Camera-type eye (tissue), 1 donor: ENCODE measurements at places on chromosomes 6 and 20. TPM values are rescaled to one million over a fixed set of nuclear protein-coding genes. Genes with fewer than 3 reads are reported as not detected.

Gene RAET1E
- total RNA-seq: 0.22 TPM

Gene PRSS16
- 0.66 TPM for total RNA-seq

Gene PRPH2
- 147 TPM for total RNA-seq

Gene PSORS1C1
- total RNA-seq: 0.22 TPM

Gene C6orf62
- total RNA-seq: 102 TPM

Gene BTBD3
- 134 TPM for total RNA-seq

Gene TRAPPC3L
- total RNA-seq: 0.38 TPM

Gene GSTA1
- total RNA-seq: 2.0 TPM

Gene SNRPB
- total RNA-seq: 85.3 TPM

Gene MAFB
- total RNA-seq: 13.4 TPM

Gene C6orf163
- 8.0 TPM for total RNA-seq

Gene ADGRB3
- total RNA-seq: 45.9 TPM

Gene MOCS1
- total RNA-seq: 20.8 TPM

Gene IL17F
- not detected for total RNA-seq

Gene SLC22A23
- total RNA-seq: 27.3 TPM

Gene MCM8
- total RNA-seq: 14.3 TPM

Gene THEMIS
- total RNA-seq: 0.22 TPM

Gene MACROD2
- total RNA-seq: 65.6 TPM

Gene THBD
- 14.5 TPM for total RNA-seq

Gene OOEP
- not detected for total RNA-seq

Gene PROKR2
- not detected for total RNA-seq

Gene PRDM1
- 74.7 TPM for total RNA-seq

Gene MMP24
- 15.1 TPM for total RNA-seq

Gene HIVEP1
- 36.8 TPM for total RNA-seq

Gene VWA7
- 0.88 TPM for total RNA-seq

Gene KHDRBS2
- 21.8 TPM for total RNA-seq

Gene WFDC5
- total RNA-seq: not detected

Gene PDE7B
- 15.7 TPM for total RNA-seq

Gene VTA1
- total RNA-seq: 90.5 TPM

Gene PTPRT
- total RNA-seq: 12.1 TPM

Gene SF3B5
- 53.1 TPM for total RNA-seq

Gene B3GAT2
- total RNA-seq: 15.0 TPM

Gene ZNF335
- 21.8 TPM for total RNA-seq

Gene CD40
- total RNA-seq: 3.1 TPM

Gene FAM135A
- total RNA-seq: 98.3 TPM

Gene FAM184A
- 29.1 TPM for total RNA-seq

Gene SALL4
- 1.8 TPM for total RNA-seq

Gene KIF13A
- 68.6 TPM for total RNA-seq

Gene HTR1E
- 0.33 TPM for total RNA-seq

Gene COL9A1
- total RNA-seq: 74.7 TPM

Gene NR2E1
- total RNA-seq: 48.3 TPM

Gene SAPCD1
- 3.8 TPM for total RNA-seq

Gene SLC39A7
- 60.0 TPM for total RNA-seq

Gene TRIM31
- not detected for total RNA-seq

Gene BPIFB2
- not detected for total RNA-seq

Gene NRSN1
- 12.5 TPM for total RNA-seq

Gene PXDC1
- total RNA-seq: 22.0 TPM

Gene AKIRIN2
- total RNA-seq: 59.8 TPM

Gene LY86
- total RNA-seq: 2.1 TPM

Gene CLDN20
- not detected for total RNA-seq

Gene GSTA4
- total RNA-seq: 70.9 TPM

Gene BCAS1
- 6.1 TPM for total RNA-seq

Gene BPI
- total RNA-seq: 2.4 TPM

Gene RSPH9
- 1.7 TPM for total RNA-seq

Gene CRISP2
- total RNA-seq: 0.55 TPM

Gene ULBP2
- total RNA-seq: 1.8 TPM
